Peyer's patch (tissue), 4 donors: ENCODE measurements at places on chromosomes 2 and 18. TPM values are rescaled to one million over a fixed set of nuclear protein-coding genes. Genes with fewer than 3 reads are reported as not detected.

UBR3 gene
- 71.0 TPM for total RNA-seq

QPCT gene
- 0.66 TPM for total RNA-seq

PID1 gene
- total RNA-seq = 48.0 TPM

DNA sequence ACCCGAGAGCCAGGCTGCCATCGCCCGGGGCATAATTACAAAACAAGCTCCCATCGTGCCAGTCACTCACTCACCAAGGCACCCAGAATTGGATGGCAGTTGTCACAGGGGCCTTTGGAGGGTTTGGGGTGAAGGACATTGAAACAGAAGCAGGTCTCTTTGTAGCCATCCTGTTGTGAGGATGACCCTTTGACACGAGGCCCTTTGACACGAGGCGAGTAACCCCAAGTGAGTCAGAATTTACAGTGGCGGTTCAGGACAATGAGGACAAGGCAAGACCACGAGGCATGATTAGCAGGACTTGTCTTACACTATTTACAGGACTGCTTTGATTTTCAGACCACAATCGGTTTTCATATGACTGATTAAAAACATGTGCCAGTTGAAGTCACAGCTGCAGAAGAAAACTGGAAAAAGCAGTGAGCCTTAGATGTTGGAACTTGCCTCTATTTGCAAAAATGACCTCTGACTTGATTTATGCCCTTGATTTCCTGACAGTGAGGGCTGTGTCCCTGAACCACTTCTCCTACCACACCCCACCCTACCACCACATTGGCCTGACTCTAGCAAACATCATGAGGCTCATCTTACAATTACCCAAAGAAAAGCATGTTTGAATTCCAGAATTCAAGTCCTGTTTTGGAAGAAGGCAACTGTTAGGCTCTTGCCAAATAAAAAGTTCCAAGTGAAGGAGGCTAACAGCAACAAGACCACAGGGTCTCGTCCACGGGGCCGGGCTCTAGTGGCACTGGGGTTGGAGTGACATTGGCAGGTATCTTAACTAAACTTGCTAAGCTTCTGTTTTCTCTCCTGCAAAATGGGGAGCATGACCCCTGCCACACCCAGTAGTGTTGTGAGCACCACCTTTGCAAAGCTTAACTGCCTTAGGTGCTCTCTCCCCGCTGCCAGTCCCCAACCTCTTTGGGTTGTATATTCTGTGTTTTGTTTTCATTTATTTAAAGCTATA is 64.4 kb upstream of the FOSL2 start:
- DNase-seq = no peak

- DNase-seq = no peak
Observed at GRCh38 chr2:83103613-83104012, 1355.5 kb downstream of the SUCLG1 start.

GRCh38 chr2:197515315-197515738 is 539 bp upstream of the MOB4 start:
- DNase-seq = no peak

GRCh38 chr2:62112179-62112578 is 83.7 kb upstream of the B3GNT2 start:
- no peak for DNase-seq
